ENCODE measurements at places on chromosomes 5 and 9.

DNA sequence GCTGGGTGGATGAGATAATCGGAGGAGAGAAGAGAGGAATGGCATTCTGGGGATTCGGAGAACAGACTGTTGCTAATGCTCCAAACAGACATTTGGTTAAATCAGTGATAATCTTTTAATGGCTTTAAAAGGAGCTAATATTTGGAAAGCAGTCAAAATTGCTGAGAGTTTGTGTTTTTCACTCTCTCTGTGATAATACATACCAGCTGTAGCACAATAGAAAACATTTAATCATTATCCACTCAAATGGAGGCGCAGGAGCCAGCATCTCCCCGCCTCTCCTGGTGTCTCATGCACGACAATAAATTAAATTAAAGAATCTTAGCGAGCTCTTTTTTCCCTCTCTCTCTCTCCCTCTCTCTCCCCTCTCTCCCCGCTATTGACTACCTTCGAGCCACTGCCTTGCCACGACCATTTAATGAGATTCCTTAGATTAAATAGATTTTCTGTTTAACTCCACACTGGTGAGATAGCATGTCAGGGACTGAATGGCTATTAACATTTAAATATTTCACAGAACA lies 268.6 kb upstream of the MVB12B start:
- no peak for DNase-seq

DNA sequence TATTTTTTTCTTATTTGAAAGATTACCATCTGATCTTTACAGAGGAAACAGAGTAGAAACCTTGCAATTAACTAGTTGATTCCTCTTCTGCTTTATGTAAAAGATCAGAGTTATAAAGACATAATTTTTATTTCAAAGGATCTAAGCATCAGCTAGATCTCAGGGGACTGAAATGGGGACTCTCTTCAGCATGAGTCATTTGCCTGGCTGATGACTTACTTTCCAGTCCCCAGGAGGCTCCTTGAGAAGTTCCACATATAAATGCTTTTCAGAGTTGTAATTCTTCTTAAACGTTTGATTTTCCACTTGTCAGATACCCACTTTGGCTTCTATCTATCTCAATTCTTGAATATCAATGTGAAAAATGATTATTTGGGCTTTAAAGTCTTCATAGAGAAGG lies 389.4 kb downstream of the RAB3C start:
- no peak for DNase-seq

GRCh38 chr9:87250205-87250604 lies 247.5 kb upstream of the DAPK1 start:
- DNase-seq, result no peak

GRCh38 chr5:51373880-51374523 lies 9.2 kb upstream of the ISL1 start:
- DNase-seq, result no peak

DNA sequence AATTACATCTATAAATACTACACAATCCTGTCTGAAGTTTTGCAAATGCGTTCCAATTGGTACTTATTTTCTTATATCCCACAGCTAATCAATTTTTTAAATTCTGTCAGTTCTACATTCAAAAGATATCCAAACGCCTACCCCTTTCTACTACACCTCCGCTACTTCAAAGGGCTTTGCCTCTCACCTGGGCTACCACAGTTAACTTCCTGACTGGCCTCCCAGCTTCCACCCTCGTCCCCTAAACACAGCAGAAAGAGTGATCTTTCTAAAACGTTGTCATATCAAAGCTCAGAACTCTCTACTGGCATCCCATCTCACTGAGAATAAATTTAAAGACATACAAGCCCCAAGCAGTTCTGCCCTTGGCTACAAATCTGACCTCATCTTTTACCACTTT lies 32.3 kb upstream of the NIPBL start:
- DNase-seq, result no peak
